ENCODE measurements at places on chromosomes 5 and 9. TPM values are rescaled to one million over a fixed set of nuclear protein-coding genes. Genes with fewer than 3 reads are reported as not detected.

Gene LOX
- 22.4 TPM for total RNA-seq

Gene PDE6A
- total RNA-seq: under 0.01 TPM

Gene AGXT2
- total RNA-seq: not detected

Gene ANKRD20A1
- total RNA-seq: 1.7 TPM

Gene IRX1
- total RNA-seq: 0.27 TPM

Gene SLC22A4
- 3.7 TPM for total RNA-seq

Gene PCDHB14
- total RNA-seq: 1.6 TPM

Measured in endothelial cell of coronary artery (primary cell).